ENCODE measurements at places on chromosomes 3 and 15.

- no peak overlapping the region for H3K27ac ChIP-seq
- peaks cover 4% of the 10 kb centered on the region for H3K36me3 ChIP-seq
- peaks cover 6% of the 10 kb centered on the region for H3K4me1 ChIP-seq
Measured at GRCh38 chr3:86960550-86960949, 30.4 kb downstream of the VGLL3 start.

- H3K36me3 ChIP-seq = peaks cover 15% of the 10 kb centered on the region
- DNase-seq = no peak
- H3K4me1 ChIP-seq = no peaks in the 10 kb centered on the region
- H3K27ac ChIP-seq = no peak overlapping the region
- H3K27me3 ChIP-seq = no peaks in the 10 kb centered on the region
Measured at GRCh38 chr3:142501004-142501926, 53.4 kb upstream of the XRN1 start.

GRCh38 chr3:40054568-40055222 is 245.3 kb downstream of the MYRIP start:
- DNase-seq = no peak
- H3K4me1 ChIP-seq = no peaks in the 10 kb centered on the region
- H3K27me3 ChIP-seq = peaks cover 3% of the 10 kb centered on the region
- H3K4me3 ChIP-seq = no peak overlapping the region
- peaks cover 3% of the 10 kb centered on the region for H3K36me3 ChIP-seq

GRCh38 chr3:48966367-48966766 is 23.7 kb upstream of the P4HTM start:
- H3K27ac ChIP-seq = no peak overlapping the region
- H3K36me3 ChIP-seq = peaks cover 13% of the 10 kb centered on the region
- H3K4me3 ChIP-seq = no peak overlapping the region
- DNase-seq = no peak

GRCh38 chr15:67680641-67681040 is 138.1 kb downstream of the MAP2K5 start:
- H3K4me3 ChIP-seq = no peak overlapping the region
- peaks cover 19% of the 10 kb centered on the region for H3K4me1 ChIP-seq
- DNase-seq = no peak
- H3K27ac ChIP-seq = no peak overlapping the region

DNA sequence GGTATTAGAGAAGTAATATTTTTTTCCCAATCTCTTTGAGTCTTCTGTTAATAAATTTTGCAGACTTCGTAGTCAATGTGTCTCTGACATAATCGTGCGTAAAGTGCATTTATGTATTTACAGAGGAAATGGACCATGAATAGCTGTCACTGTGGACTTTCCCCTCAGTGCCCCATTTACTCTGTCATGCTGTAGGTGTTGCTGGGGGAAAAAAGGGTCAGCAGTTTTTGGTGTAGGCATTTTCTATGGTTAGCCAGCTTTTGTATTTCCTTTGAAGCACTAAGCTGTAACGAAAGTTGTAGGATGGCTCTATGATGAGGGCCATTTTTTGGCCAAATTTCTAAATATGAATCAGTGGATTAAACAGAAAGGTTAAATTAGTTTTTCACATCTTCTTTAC is 598.4 kb downstream of the FGF12 start:
- no peak overlapping the region for H3K27ac ChIP-seq
- H3K36me3 ChIP-seq = peaks cover 3% of the 10 kb centered on the region
- H3K4me1 ChIP-seq = peaks cover 3% of the 10 kb centered on the region
- H3K4me3 ChIP-seq = no peak overlapping the region

GRCh38 chr3:109678600-109678999 is 341.3 kb upstream of the DPPA4 start:
- DNase-seq = no peak
- H3K4me1 ChIP-seq = no peaks in the 10 kb centered on the region
- no peak overlapping the region for H3K27ac ChIP-seq
- H3K27me3 ChIP-seq = no peaks in the 10 kb centered on the region
- H3K36me3 ChIP-seq = no peaks in the 10 kb centered on the region

DNA sequence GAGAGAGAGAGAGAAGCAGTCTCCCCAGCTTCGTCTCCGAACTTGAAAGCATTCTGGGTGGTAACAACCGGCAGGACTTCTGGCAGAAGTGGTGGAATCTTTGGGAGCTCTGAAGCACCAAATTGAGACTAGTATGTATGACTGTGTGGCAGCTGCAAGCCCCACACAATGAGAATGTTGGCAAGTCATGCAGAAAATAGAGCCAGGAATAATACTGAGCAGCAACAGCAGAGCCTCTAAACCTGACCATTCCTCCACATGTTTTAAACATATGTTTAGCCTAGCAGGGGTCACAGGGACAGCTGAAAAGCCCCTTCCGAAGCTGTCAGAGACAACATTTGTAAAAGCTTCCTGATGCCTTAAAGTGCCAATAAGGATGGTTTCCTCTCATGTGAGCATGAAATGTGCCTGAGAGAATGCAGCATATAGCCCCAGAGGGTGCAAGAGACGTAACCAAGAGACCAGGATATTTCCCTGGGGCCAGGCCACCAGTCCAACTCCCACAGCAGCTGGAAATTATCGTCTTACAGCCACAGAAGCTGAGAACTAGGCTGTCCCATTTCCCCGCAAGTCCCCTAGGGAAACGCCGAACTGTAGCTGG is 178.6 kb upstream of the CCDC54 start:
- H3K4me3 ChIP-seq = no peak overlapping the region
- no peaks in the 10 kb centered on the region for H3K27me3 ChIP-seq
- DNase-seq = no peak

DNA sequence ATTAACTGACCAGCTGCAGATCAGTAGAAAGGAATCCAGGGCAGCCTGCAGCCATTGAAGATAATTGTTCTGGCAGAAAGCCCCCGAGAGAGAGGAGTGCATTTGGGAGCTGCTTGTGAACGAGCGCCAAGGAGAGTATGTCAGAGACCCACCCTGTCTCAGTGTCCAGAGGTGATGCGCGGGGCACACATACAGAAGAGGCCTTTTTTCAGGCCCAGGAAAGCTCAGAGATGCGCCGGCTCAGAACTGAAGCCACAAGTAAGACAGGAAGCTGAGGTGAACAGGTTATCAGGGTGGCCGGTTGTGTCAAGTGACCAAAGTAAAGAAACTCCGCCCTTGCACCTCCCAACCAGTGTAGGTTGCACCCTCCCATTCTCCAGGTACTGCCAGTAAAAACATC is 59.8 kb upstream of the HEG1 start:
- no peak overlapping the region for H3K4me3 ChIP-seq
- H3K4me1 ChIP-seq = peaks cover 26% of the 10 kb centered on the region
- H3K27ac ChIP-seq = no peak overlapping the region
- H3K27me3 ChIP-seq = peaks cover 4% of the 10 kb centered on the region
- no peak for DNase-seq
- no peaks in the 10 kb centered on the region for H3K36me3 ChIP-seq

- peaks cover 25% of the 10 kb centered on the region for H3K4me1 ChIP-seq
- DNase-seq = no peak
- H3K4me3 ChIP-seq = peak overlapping the region; percentile 96
- no peaks in the 10 kb centered on the region for H3K27me3 ChIP-seq
- H3K36me3 ChIP-seq = peaks cover 11% of the 10 kb centered on the region
Measured at GRCh38 chr3:43688245-43688650, 2.5 kb upstream of the ABHD5 start.

- H3K4me1 ChIP-seq = no peaks in the 10 kb centered on the region
- peaks cover 3% of the 10 kb centered on the region for H3K27me3 ChIP-seq
- H3K4me3 ChIP-seq = no peak overlapping the region
- no peak for DNase-seq
Measured at GRCh38 chr3:128935922-128936321, 56.5 kb downstream of the ACAD9 start.

DNA sequence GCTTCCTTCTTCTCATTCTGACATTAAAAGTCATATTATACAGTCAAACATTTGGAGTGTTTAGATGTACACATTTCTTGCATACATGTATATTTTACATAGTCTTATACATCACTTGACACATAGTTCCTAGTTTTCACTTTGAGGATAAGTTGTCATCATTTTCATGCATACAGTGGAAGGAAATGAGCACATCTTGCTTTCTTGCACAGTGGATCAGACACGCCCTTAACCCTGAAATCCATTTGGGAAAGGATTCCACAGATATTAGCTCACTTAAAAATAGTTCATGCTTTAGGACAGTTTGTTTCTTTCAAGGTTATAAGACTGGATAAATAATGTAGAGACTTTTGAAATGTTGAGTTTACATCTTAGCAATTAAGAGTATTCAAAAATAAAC is 148.6 kb upstream of the MME start:
- no peaks in the 10 kb centered on the region for H3K36me3 ChIP-seq
- no peaks in the 10 kb centered on the region for H3K4me1 ChIP-seq
- DNase-seq = no peak
- no peak overlapping the region for H3K27ac ChIP-seq

- H3K27me3 ChIP-seq = peaks cover 21% of the 10 kb centered on the region
- no peak overlapping the region for H3K4me3 ChIP-seq
- no peak for DNase-seq
- peaks cover 9% of the 10 kb centered on the region for H3K4me1 ChIP-seq
Measured at GRCh38 chr15:87896936-87897335, 359.6 kb downstream of the NTRK3 start.

GRCh38 chr15:45386420-45386819 is 8.1 kb upstream of the GATM start:
- H3K36me3 ChIP-seq = no peaks in the 10 kb centered on the region
- DNase-seq = no peak
- H3K4me3 ChIP-seq = no peak overlapping the region
- H3K4me1 ChIP-seq = no peaks in the 10 kb centered on the region
- H3K27ac ChIP-seq = no peak overlapping the region

- H3K27me3 ChIP-seq = no peaks in the 10 kb centered on the region
- no peak overlapping the region for H3K27ac ChIP-seq
- no peaks in the 10 kb centered on the region for H3K4me1 ChIP-seq
- peaks cover 15% of the 10 kb centered on the region for H3K36me3 ChIP-seq
- DNase-seq = no peak
Measured at GRCh38 chr15:43382310-43382709, 11.4 kb downstream of the TUBGCP4 start.

- no peak overlapping the region for H3K4me3 ChIP-seq
- no peaks in the 10 kb centered on the region for H3K36me3 ChIP-seq
- H3K27me3 ChIP-seq = no peaks in the 10 kb centered on the region
- H3K4me1 ChIP-seq = peaks cover 9% of the 10 kb centered on the region
- DNase-seq = peak; percentile 42
Measured at GRCh38 chr3:52014613-52015012, 18.9 kb upstream of the RPL29 start.

DNA sequence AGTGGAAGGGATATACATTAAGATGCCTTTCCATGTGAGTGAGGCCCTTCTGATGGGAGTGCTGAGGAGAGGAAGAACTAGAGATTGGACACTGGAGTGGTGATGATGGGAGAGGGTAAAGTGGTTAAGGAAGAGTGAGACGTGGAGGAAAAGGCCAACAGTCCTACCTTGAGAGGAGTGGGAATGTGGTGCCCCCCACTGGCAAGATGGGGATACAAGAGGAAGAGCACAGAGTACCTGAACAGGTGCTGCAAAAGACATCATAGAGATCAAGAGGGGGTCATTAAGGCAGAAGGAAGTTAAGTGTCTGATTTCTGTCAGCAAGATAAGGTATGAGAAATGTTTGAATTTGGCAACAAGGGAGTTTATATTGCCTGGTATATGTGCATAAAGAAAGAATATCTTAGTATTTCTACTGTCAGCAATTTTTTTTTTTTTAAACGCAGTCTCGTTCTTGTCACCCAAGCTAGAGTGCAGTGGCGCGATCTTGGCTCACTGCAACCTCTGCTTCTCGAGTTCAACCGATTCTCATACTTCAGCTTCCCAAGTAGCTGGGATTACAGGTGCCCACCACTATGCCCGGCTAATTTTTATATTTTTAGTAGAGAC is 34.0 kb downstream of the ARIH2 start:
- no peak overlapping the region for H3K27ac ChIP-seq
- peaks cover 8% of the 10 kb centered on the region for H3K36me3 ChIP-seq
- H3K4me1 ChIP-seq = peaks cover 11% of the 10 kb centered on the region
- DNase-seq = no peak
- no peaks in the 10 kb centered on the region for H3K27me3 ChIP-seq

- no peaks in the 10 kb centered on the region for H3K27me3 ChIP-seq
- H3K4me1 ChIP-seq = peaks cover 18% of the 10 kb centered on the region
- no peak overlapping the region for H3K27ac ChIP-seq
- no peak overlapping the region for H3K4me3 ChIP-seq
Measured at GRCh38 chr15:33963831-33964664, 4.2 kb upstream of the CHRM5 start.

GRCh38 chr3:56795829-56796185 is 5.9 kb downstream of the ARHGEF3 start:
- DNase-seq = no peak
- no peak overlapping the region for H3K4me3 ChIP-seq
- peaks cover 10% of the 10 kb centered on the region for H3K27me3 ChIP-seq
- no peak overlapping the region for H3K27ac ChIP-seq

GRCh38 chr15:101242160-101242998 is 9.5 kb downstream of the CHSY1 start:
- H3K27ac ChIP-seq = no peak overlapping the region
- H3K4me1 ChIP-seq = peaks cover 68% of the 10 kb centered on the region
- no peak overlapping the region for H3K4me3 ChIP-seq
- DNase-seq = no peak
- H3K27me3 ChIP-seq = no peaks in the 10 kb centered on the region
- H3K36me3 ChIP-seq = peaks cover 4% of the 10 kb centered on the region

- no peaks in the 10 kb centered on the region for H3K27me3 ChIP-seq
- no peak for DNase-seq
- no peaks in the 10 kb centered on the region for H3K36me3 ChIP-seq
- H3K4me1 ChIP-seq = no peaks in the 10 kb centered on the region
- no peak overlapping the region for H3K27ac ChIP-seq
Measured at GRCh38 chr15:38920966-38921365, 356.4 kb upstream of the RASGRP1 start.

DNA sequence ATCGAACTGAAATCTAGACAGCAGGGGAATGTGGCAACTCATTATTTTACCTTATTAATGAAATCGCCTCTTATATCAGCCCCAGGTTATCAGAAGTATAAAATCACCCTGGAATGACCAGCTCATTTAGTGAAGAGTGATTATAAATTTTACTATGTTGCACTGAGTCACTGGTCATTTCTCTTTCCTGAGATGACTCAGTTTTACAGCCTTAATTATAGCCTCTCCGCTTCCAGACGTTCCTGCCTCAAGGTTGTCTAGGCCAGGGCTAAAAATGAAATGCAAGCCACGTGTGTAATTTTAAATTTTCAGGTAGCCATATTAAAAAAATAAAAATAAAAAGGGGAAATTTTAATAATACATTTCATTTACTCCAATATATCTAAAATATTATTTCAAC is 33.3 kb downstream of the DET1 start:
- no peaks in the 10 kb centered on the region for H3K27me3 ChIP-seq
- H3K4me1 ChIP-seq = no peaks in the 10 kb centered on the region
- no peak for DNase-seq
- H3K4me3 ChIP-seq = no peak overlapping the region

GRCh38 chr15:94610485-94610884 is 379.1 kb downstream of the MCTP2 start:
- DNase-seq = no peak
- no peaks in the 10 kb centered on the region for H3K36me3 ChIP-seq
- no peak overlapping the region for H3K4me3 ChIP-seq
- no peak overlapping the region for H3K27ac ChIP-seq

DNA sequence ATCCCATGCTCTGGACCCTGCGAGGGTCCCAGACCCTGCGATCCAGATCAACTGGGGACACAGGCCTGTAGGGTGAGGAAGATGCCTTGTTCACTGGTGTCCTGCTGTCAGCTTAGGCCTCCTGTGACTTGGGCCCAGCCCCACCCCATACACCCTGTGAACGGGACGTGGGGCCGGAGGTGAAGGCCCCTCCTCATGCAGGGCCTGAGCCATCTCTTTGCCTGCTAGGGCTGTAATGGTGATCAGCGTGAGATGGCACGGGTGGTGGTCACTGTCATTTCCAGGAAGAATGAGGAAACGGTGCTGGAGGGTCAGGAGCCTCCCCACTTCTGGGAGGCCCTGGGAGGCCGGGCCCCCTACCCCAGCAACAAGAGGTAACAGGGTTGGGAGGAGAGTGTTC is 12.4 kb downstream of the VILL start:
- no peak for DNase-seq
- H3K27ac ChIP-seq = no peak overlapping the region
- H3K4me1 ChIP-seq = peaks cover 49% of the 10 kb centered on the region
